ENCODE measurements at places on chromosomes 3 and 15.
A peak's percentile ranks its signal among the peaks of the same experiment; 100 is the strongest.

DNA sequence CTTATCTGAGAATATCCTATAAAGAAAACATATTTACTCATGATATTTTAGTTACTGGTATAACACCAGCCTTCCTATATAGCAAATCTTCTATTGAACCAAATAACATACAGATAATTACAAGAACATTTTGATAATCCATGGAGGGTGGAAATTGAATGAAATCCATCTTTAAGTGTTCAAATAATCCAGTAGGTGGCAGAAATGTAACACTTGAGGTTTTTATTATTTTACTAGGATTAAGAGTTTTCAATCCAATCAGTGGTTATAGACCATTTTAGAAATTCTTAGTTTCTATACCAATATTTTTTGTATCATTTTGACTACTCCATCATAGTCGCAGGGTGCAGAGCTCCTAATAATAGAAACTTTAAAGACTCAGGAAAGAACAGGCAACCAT is 101.9 kb upstream of the KCNH8 start:
- no peak for DNase-seq

GRCh38 chr15:97962263-97962662 is 1.8 kb downstream of the ARRDC4 start:
- DNase-seq: no peak

GRCh38 chr3:12489368-12489767 is 5.1 kb downstream of the TSEN2 start:
- no peak for DNase-seq

GRCh38 chr3:72679540-72680198 is 168.6 kb downstream of the SHQ1 start:
- DNase-seq: no peak

- no peak for DNase-seq
Measured at GRCh38 chr3:119558626-119559317, 642 bp downstream of the CD80 start.

DNA sequence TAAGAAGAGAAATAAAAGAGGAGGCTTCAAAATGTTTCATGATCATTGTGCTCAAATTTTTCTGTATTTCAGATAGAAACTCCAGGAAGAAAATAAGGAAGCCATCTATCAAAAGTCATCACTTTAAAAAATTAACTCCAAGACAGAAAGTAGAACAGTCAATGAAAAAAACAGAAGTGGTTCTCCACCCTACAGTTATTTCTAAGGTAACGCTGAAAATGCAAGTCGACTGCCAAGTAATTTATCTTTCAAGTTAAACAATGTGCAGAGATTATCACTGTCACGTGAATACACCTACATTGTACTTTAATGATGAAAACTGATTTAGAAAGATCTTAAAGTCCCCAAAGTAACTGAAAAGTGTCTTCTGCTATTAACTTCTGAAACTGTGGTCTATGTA is 78.5 kb upstream of the SNRPA1 start:
- DNase-seq: no peak

- DNase-seq: no peak
Measured at GRCh38 chr3:159488602-159489001, 500.0 kb upstream of the IL12A start.

GRCh38 chr3:131619821-131620220 is 117.0 kb upstream of the MRPL3 start:
- no peak for DNase-seq

DNA sequence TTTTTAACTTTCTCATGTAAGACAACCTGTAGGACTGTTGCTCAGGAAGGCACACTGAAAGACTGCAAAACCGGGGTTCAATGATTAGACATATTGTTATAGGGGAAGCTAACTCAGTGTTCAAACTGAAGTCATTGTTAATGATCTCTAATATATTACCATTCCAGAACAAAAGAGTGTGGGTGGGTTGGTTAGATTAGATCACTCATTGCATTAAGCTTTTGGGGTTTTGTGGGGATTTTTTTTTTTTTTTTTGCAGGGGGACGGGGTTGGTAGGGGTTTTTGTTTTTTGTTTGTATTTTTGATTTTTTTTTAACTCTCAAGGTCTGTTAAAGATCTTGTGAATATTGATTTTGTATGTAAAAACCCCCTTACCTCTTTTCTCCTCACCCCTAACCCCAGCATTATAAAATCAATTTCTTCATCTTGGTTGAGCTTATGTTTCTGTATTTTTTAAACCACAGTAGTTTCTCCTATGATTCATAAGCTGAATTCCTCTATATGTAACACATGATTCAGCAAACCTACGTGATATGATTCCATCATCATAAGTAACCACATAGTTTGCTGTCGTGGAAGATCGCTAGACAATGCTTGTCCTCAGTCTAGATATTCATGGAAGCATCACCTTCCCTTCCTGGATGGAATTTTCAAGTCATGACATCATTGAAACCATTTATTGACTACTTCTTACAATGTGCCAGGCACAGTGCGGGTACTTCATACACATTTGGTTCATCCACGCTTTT is 544.1 kb upstream of the MDFIC2 start:
- no peak for DNase-seq

- no peak for DNase-seq
Measured at GRCh38 chr3:2579206-2579605, 480.5 kb downstream of the CNTN4 start.

DNA sequence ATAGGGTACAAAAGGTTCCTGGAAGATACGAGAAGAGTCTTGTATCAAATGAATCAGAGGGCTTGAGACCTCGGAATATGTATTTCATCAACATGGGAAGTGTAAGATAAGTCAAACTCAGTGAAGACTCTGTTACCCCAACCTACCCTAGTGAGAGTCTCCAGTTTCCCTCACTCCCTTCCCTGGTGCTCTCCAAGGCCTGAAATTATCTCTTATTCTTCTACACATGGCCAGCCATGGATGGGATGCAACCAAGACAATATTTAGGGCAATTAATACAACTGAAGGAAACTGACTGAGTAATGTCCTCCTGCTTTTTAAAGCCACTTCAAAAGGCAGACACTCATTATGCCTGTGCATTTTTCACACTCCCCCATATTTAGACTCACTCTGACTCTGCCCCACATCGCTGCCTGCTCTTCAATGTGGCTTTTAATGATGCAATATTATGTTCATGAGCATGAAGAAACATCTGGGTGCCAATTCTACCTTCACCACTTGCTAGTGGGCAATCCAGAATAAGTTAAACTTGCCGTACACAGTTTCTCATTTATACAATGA is 137.1 kb upstream of the THBS1 start:
- DNase-seq: no peak

DNA sequence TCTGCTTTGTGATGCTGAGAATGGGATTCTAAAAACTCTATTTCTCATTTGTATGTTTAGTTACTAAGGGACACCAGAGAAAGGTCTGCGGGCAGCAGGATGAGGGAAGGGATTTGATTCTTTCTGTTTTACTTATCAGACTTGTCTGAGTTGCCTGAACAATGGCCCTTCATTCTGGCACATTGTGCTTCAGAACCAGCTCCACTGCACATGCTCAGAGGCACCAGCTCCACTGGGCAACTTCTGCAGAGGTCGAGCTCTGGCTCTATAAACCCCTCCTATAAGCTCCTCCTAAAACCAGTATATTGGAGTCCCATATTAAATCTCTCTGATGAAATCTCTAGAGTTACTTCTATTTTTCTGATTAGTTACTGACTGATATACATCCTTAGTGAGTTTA is 453.2 kb upstream of the CDIN1 start:
- DNase-seq: no peak

GRCh38 chr3:149784064-149784704 is 8.2 kb downstream of the ANKUB1 start:
- DNase-seq: peak; percentile 40

GRCh38 chr15:75823860-75824613 is 19.2 kb upstream of the UBE2Q2 start:
- no peak for DNase-seq

DNA sequence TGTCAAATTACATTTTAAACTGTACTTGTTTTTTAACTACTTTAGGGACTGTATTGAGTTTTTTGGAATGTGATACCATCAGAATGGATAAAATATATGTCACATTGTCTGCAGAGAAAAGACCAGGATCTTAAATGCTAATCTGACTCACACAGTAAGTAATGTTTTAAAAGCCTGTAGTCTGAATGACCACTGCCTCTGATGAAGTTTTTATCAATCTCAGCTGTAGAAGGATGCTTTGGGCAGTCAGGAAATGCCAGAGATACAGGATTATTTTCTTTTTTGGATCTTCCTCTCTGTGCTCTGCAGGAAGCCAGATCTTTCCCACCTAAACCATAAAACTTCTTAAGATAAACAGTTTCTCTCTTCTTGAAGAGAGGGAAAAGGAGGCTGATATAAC is 73.1 kb upstream of the PRTG start:
- no peak for DNase-seq

DNA sequence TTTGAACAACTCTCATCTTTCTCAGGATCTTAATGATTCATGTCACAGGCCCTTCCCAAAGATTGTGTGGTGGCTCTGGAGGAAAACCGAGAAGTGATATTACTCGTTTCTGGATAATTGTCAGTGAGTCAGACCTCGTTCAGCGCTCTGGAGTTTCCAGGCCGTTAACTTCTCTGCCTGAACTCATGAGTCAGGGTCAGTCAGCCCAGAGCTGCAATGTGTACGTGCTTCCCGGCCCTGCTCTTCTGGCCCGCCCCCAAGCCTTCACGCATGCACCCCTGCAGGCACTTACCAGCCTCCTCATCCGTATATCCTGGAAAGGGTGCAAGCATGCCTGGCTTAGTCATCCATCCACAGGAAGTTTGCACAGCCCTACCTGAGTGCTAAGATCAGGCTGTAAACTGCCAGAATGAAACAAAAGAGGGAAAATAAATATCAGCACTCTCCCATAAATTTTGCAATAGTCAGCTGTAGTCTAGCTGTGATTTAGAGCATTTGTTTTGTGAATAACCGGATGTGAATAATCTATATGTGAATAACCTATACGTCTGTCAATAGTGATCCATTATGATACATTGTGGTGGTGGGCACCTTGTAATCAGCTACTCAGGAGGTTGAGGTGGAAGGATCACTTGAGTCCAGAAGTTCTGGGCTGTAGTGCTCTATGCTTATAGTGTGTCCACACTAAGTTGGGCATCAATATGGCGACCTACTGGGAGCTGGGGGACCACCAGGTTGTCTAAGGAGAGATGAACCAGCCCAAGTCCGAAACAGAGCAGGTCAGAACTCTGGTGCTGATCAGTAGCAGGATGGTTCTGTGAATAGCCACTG is 35.3 kb upstream of the SEMA4B start:
- DNase-seq: peak; percentile 100

DNA sequence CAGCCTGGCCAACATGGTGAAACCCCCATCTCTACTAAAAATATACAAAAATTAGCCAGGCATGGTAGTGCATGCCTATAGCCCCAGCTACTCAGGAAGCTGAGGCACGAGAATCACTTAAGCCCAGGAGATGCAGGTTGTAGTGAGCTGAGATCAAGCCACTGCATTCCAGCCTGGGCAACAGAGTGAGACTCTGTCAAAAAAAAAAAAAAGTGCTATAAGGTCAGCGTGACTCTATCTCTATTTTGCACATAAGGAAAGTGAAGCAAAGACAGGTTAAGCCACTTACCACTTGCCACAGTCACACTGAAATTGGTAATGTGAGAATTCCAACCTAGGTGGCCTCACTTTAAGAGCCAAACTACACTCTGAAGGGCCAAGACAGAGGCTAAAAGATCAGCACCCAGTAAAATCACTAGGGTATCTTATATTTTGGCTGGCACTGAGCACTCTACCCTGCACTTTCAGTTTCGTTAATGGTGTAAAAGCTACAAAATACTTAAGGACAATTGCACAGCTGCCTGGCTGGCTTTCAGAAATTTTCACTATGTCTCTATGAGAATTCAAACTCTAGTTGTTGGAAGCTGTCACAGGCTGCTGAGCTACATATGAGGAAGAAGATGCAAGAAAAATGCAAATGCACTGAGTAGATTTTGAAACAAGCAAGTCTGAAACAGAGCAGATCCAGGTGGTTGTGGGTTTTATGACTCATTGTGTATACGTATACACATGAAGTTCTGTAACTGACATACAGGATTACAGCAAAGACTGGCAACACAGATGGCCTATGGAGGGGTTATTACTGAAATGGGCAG is 32.7 kb downstream of the TRANK1 start:
- peak; percentile 21 for DNase-seq

DNA sequence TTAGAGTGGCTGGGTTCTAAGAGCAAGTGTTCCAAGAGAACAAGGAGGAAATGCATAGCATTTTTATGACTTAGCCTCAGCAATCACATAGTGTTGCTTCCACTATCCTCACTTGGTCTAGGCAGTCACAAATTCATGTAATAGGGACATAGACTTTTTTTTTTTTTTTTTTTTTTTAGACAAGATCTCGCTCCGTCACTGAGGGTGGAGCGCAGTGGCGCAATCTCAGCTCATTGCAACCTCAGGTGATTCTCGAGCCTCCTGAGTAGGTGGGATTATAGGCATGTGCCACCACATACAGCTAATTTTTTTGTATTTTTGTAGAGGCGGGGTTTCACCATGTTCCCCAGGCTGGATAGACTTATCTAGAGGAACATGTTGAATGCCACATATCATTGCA is 4.7 kb upstream of the GNB4 start:
- DNase-seq: no peak

- no peak for DNase-seq
Measured at GRCh38 chr3:11587766-11588165, 55.9 kb downstream of the VGLL4 start.

GRCh38 chr3:183924543-183924942 is 39.9 kb upstream of the PARL start:
- no peak for DNase-seq

DNA sequence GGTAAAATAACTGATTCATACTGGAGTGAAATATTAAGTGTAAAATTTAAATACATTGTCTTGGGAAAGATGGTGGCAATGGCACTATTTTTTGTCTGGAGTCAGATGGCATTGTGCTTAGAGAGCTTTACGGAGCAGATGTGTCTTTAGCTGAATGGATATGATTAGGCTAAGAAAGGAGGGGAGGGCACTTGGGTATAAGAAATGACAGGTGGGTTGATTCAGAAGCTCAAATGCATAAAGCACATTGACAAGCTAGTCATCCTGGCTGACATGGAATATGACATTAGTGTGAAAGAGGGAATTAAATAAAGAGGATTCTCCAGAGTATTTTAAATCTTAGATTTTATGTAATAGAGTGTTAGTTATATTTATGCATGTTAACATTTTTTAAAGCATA is 570.1 kb upstream of the CBLB start:
- DNase-seq: no peak

GRCh38 chr15:79656151-79657000 is 224.2 kb downstream of the MINAR1 start:
- DNase-seq: no peak
